Fibroblast of mammary gland (primary cell): ENCODE measurements at places on chromosomes 2 and 18.
A peak's percentile ranks its signal among the peaks of the same experiment; 100 is the strongest.

DNA sequence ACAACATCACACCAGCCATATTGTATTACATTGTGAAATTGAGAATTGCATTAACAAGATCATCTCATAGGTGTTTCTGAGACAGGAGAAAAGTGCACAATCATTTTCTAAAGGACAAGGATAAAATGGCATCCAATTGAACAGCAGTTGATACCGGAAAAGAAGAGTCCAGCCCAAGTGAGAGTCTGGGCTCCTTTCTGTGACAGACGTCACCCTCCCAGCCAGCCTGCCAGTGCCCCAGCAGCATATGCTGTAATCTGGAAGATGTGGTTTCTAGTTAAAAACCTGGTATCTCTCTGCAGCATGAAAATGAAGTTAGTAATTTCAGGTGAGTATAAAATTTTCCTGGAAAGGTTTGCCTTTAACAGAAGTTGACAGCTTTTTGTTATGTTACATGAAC is 1531.7 kb upstream of the PIK3C3 start:
- DNase-seq: no peak

DNA sequence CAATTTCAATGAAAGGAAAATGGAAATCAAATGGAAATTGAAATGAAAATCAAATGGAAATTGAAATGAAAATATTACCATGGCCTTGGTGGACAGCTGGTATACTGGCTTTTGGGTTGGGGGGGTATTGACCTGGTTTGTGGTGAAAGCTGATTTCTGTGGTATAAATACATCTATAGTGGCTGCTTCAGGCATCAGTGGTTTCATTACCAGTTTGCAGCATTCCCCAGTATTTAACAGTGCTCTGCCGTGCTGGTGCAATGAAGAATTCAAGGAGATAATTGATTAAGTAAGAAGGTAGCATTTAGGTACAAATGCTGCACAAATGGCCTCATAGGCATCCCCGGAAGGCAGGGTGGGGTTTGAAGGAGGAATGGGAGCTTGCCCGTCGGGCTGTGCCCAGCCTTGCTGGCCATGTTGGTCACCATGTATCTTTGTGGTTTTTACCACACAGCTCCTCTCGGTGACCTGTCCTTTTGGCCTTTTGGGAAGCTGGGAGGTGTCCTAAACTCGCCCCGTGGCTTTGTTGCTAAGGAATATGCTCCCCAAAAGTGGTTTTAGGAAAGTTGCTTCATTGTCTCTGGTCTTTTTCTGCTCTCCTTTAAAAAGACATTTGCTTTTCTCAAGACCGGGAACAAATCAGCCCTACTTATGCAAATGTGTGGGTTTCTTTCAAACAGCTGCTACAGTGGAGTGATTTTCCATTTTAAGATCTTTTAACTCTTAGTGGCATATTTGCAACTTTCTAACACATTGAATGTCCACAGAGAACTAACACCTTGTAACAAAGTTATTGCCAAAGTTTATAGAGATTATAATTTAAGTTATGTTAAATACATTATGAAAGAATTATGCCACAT is 28.6 kb downstream of the SNTG2 start:
- no peak for DNase-seq

GRCh38 chr2:207409517-207409916 is 120.2 kb upstream of the CREB1 start:
- no peak for DNase-seq

- DNase-seq: no peak
These were observed 51.4 kb downstream of the TFCP2L1 start for GRCh38 chr2:121233486-121234110.

- DNase-seq: no peak
These were observed 30.2 kb downstream of the CAPN13 start for GRCh38 chr2:30776831-30777635.

DNA sequence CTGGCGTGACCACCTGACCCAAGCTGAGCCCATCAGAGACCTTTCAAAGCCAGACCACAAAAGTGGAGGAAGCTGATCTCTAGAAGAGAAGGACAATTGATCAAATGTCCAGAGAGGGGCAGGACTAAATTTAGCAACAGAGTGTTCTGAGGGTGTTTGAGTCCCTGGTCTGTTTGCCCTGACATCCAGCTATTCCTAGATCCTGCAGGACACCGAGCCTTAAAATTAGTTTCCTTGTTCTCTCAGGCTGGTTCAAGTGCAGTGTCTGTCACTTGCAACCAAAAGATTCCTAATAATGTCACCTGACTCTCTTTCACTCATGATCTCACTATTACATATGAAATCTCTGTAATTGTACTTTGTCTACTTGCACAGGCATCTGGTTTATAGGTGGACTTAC is 33.0 kb upstream of the NPAS2 start:
- DNase-seq: no peak

- DNase-seq: no peak
These were observed 91.5 kb downstream of the FHOD3 start for GRCh38 chr18:36389027-36389426.

DNA sequence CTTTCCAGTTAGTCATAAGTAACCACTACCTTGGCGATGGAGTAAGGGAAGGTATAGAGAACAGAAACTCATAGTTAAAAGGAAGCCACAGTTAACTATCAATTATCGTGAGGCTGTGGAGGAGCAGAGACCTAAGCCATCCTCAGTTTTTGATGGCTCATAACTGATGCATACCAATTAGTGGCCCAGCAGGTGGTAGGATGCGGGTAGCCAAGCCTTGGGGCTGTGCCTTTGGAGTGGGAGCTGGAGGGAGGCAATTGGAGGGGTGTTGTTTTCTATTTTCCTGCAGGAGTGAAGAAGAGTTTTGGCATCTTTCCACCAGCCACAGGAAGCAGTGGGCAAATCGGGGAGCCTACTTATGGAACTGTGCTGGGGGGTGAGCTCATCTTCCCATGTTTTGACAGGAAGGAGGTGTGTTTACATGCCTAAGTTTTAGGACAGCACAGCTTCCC is 194.8 kb downstream of the TPGS2 start:
- DNase-seq: no peak

DNA sequence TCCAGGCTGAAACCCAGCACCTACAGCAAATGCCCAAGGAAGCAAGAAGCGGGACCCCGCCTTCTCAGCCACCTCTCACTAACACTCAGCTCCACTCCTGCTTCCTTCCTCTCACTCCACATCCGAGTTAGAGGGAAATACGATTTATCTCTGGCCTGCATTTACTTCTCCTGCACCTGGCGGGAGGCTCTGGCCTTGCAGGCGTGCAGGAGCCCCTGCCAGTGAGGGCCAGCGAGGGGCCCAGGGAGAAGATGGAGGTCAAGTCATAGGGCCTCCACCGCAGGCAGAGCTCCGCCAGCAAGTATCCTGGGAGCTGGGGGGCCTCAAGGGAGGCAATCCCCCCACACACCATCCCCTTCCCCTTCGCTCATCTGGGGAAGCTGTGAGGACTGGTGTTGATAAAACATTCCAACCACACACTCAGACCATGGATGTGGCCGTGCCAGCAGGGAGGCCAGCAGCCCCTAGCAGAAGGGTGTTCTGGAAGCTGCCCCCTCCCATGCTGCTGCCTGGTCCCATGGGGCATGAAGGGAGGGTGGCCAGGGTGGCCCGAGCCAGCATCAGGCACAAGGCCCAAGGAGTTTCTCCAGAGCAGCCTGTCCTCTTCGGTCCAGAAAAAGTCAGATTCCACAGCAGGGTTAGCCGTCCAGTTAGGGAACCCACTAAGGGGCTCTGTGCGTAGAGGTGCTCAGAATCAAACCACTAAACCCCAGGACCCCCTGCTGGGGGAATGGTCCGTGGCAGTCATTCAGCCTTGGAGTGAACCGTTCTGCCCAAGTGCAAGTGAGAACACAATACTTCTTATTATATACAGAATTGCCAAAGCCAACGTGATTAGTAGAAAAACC is 91.2 kb downstream of the HDAC4 start:
- DNase-seq: no peak

- no peak for DNase-seq
These were observed 17.5 kb downstream of the UXS1 start for GRCh38 chr2:106176446-106177099.

- no peak for DNase-seq
These were observed 198.0 kb upstream of the CCDC150 start for GRCh38 chr2:196441527-196441926.

DNA sequence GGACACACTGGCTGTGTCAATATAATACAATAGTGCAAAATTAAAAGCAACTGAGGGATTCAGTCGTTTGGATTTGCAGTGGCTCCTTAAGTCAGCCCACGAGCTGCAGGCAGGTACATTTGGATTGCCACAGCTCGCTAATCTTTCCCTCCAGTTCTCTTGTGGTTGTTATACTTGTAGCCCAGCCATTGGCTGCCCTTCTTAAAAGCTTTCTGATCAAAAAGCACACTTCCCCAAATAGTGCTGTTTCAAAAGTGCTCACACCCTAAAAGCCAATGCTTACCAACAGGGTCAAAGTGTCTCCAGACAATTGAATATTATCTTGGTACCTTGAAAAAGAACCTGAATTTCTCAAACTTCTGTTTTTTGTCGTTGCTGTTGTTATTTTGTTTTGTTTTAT is 404.7 kb upstream of the FAM98A start:
- DNase-seq: no peak

DNA sequence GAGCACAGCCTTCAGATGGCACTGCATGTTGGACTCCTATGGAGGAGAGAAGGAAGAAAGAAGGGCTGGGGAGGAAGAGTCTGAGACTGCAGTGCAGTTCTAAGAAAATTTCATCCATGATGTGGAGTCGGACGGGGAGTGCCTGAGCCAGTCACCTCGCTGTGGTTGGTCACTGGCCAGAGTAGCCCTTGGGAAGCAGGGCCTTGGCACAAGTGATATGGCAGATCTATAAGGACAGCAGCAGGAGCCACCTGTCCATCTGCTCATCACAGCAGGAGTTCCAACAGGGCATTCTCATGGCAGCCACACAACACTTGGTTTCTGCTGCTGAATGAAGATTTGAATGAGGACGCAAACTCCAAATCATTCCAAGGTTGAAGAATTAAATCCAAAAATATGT is 314.8 kb downstream of the CYP26B1 start:
- no peak for DNase-seq

- DNase-seq: no peak
These were observed 76.9 kb downstream of the NCK2 start for GRCh38 chr2:105821428-105822125.

GRCh38 chr2:190853531-190854383 is 26.9 kb upstream of the GLS start:
- DNase-seq: peak; percentile 46

GRCh38 chr2:6171294-6171693 is 479.1 kb downstream of the SOX11 start:
- DNase-seq: no peak

DNA sequence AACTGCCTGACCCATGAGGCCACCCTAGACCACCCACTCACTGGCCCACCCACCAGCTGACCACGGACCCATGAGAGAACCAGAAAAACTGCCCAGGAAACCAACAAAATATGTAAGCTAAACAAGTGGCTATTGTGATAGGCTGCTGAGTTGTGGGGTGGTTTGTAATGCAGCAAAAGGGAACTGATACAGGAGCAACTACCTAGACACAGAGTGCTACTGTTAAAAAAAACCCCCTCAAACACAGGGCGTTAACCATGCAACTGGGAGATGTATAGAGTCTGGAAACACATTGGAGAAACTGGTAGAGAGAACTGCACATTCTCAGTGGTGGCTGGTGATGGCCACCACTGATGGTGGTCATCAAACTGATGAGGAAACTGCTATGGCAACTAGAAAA is 206.3 kb upstream of the GYPC start:
- DNase-seq: no peak

GRCh38 chr18:7890075-7890474 is 323.0 kb downstream of the PTPRM start:
- no peak for DNase-seq

- no peak for DNase-seq
These were observed 62.6 kb downstream of the ZNF236 start for GRCh38 chr18:76885001-76885400.

DNA sequence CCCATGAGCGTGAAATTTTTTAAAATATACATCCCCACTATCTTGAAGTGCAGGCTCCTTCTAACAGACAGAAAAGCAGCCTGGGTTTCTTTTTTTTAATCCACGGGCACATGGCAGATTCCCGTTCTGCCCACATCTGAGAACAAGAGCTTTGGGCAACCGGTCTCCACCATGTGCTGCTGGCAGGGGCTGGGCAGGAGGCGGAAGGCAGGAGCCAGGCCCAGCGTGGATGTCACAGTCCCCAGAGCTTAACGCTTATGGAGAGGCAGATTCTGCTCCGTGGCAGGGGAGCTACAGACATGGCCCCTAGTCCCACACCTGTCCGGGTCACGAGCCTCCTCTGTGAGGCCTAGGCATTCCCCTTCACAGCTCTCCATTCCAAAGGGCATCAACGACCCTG is 503.0 kb upstream of the MYT1L start:
- no peak for DNase-seq

DNA sequence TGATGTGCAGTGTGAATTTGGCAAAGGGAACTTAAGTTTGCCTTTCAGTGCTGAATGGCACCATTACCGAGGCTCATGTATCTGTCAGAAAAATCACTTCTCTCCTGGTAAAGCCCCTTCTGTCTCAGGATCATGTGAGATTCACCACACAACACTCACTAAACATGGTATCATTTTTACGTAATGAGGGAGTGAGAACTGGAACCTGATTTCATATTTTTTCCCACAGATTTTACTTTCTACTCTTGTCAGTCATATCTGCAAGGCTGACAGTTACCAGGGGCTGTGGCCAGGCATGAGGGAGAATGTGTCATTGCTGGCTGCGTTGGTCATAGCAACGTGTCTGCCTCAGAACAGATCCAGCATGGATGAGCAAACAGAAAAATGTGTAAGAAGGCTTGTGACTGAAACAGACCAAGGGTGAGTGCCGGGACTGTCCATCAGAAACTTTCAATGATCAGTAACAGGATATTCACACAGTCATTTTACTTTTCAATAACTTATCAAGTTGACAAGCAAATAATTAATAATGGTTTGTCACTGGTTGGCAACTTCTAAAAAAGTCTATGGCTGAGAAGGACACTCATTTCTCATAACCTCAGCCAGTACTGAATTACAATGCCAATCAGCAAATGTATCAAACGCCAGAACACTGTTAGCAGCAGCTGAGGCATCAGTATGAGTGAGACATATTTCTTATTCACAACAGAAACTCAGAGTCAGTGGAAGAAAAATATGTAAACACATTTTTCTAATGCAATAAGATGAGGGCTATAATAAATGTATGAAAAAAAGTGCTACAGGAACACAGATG is 100.5 kb downstream of the CDC42EP3 start:
- peak; percentile 97 for DNase-seq

DNA sequence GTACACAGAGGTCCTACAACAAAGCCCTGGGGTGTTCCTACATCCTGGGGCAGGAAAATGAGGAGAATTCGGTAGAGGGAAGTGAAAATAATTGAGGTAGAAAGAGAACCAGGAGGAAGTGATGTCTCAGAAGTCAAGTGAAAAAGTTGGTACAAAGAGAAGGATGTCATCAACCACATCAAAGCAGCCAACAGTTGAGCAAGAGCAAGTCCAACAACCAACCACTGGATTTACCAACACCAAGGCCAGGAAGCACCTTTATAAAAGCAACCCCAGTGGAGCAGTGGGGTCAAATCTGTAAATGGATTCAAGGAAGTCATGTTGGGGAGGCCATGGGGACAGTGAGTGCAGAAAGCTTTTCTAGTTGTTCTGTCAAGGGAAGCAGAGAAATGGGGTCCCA is 360.4 kb downstream of the ZNF516 start:
- no peak for DNase-seq

GRCh38 chr2:217775920-217776503 is 226.8 kb downstream of the TNS1 start:
- no peak for DNase-seq
